Activated T-helper 17 cell treated with anti-CD3 and anti-CD28 coated beads, Interleukin-2, amount 50 U/mL, for 72 hours (primary cell): ENCODE measurements at places on chromosomes 5 and 9. TPM values are rescaled to one million over a fixed set of nuclear protein-coding genes. Genes with fewer than 3 reads are reported as not detected.

The QRFP gene
- not detected for total RNA-seq

The STC2 gene
- 6.2 TPM for total RNA-seq

The CCDC112 gene
- 1.7 TPM for total RNA-seq

The CTSV gene
- total RNA-seq, result 1.0 TPM

The TLR4 gene
- not detected for total RNA-seq

The ANKRD34B gene
- not detected for total RNA-seq

The KIF24 gene
- total RNA-seq, result 4.9 TPM

The PHYHD1 gene
- total RNA-seq, result 0.77 TPM

The INSL6 gene
- not detected for total RNA-seq

The MYO10 gene
- total RNA-seq, result 0.34 TPM

The MOCS2 gene
- 17.0 TPM for total RNA-seq

The MEIKIN gene
- total RNA-seq, result not detected

The OR2K2 gene
- not detected for total RNA-seq

The PFN3 gene
- total RNA-seq, result not detected

The PTGDS gene
- not detected for total RNA-seq

The AGXT2 gene
- not detected for total RNA-seq

The SPAG8 gene
- total RNA-seq, result 0.58 TPM

The BTNL3 gene
- not detected for total RNA-seq

The ECM2 gene
- total RNA-seq, result not detected

The DPP7 gene
- total RNA-seq, result 219 TPM

The CCNJL gene
- not detected for total RNA-seq

The GPR150 gene
- total RNA-seq, result 0.35 TPM

The IRX1 gene
- not detected for total RNA-seq

The GNE gene
- 19.6 TPM for total RNA-seq

The GRM6 gene
- total RNA-seq, result not detected

The CER1 gene
- not detected for total RNA-seq

The NR5A1 gene
- not detected for total RNA-seq

The NPM1 gene
- total RNA-seq, result 2,963 TPM

The PAPPA gene
- 0.26 TPM for total RNA-seq

The SPOUT1 gene
- 51.4 TPM for total RNA-seq

The NRG2 gene
- 0.11 TPM for total RNA-seq

The GPR151 gene
- not detected for total RNA-seq
